ENCODE measurements at places on chromosomes 11 and 22.
A peak's percentile ranks its signal among the peaks of the same experiment; 100 is the strongest.

DNA sequence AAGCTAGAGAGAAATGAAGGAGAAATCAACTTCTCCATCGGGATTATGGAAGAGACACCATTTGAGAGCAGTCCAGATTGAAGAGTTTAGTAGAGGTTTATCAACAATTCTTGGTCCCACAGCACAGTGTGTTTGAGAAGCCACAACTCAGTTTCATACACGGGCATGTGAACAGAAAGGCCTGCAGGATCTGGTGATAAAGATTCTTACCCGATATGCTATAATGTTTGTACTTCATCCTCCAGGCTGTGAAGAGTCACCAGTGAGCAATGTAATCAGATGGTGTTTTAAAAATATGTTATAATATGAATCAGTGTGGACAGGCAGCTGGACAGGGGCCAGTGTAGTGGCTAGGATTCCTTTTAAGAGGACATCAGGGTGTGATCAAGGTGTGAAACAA lies 29.7 kb upstream of the VWA5A start:
- no peaks in the 10 kb centered on the region for H3K36me3 ChIP-seq
- no peak for DNase-seq
- no peaks in the 10 kb centered on the region for H3K4me1 ChIP-seq

DNA sequence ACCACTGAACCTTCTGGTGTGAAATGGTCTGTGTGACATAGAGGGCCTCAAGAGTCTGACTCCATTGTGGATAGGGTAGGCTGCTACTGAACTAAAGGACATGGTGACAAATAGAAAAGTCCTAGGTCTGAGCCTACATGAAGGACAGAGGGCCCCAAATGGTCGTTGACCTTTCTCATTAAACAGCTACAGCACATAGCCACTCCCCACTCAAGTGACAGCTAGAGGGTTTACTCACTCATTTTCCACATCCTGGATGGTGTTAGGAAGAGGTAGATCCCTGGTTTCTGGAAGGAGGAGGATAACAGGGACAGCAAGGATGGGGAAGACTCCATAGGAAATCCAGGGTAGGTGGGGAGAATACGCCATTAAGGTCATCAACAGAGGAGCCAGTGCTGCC lies 63.3 kb downstream of the SLC22A24 start:
- H3K4me3 ChIP-seq = no peak overlapping the region
- H3K4me1 ChIP-seq = no peaks in the 10 kb centered on the region
- H3K36me3 ChIP-seq = no peaks in the 10 kb centered on the region
- no peak for DNase-seq

- H3K27me3 ChIP-seq = peaks cover 34% of the 10 kb centered on the region
- no peak overlapping the region for H3K4me3 ChIP-seq
- H3K27ac ChIP-seq = no peak overlapping the region
- DNase-seq = no peak
- H3K4me1 ChIP-seq = peaks cover 2% of the 10 kb centered on the region
Observed at GRCh38 chr22:43384863-43385262, 27.0 kb upstream of the MPPED1 start.

DNA sequence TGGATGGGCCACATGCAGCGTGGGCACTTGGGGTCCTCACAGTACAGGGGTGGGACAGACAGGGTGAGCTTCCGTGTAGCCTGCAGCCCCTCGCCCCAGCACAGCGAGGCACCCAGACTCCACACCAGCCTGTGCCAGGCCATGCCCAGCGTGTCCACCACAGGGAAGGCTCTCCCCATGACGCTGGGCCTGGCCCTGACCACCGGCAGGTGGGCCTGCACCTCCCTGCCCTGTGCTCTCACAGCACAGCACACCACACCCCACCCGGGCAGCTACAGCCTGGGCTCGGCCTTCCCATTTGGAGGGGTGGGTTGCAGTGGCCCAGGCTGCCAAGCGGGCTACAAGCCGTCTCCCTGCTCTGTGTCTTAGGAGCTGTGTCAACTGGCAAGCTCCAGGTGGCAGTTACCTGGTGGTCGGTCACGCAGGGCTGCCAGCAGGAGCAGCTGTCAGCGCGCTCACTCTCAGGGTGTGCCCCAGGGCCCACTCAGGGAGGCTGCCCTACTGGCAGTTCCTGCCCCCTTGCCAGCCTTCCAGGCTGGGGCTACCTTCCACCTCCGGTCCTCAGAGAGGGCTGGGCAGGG lies 4.6 kb downstream of the MOB2 start:
- no peak for DNase-seq
- no peaks in the 10 kb centered on the region for H3K27me3 ChIP-seq
- H3K4me3 ChIP-seq = no peak overlapping the region

GRCh38 chr22:39364714-39365491 lies 15.1 kb downstream of the SYNGR1 start:
- no peaks in the 10 kb centered on the region for H3K27me3 ChIP-seq
- H3K36me3 ChIP-seq = peaks cover 5% of the 10 kb centered on the region
- DNase-seq = no peak
- no peak overlapping the region for H3K4me3 ChIP-seq

DNA sequence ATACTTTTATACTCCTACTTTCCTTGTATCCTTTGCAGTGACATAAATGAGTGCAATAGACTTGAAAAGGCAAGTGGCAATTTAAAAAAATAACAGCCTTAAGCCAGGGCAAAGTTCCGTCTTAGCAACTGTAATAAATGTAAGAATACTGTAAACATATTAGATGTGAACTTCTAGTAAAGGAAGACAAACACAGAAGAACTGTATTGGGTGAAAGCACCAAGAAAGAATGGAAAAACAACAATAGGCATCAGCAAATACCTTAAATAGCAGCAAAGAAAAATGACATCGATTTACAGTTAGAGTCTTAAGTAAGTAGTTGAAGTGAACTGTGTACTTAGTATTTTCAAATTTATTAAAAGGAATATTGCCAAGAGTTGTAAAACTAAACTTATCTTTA lies 75.5 kb upstream of the TP53AIP1 start:
- no peaks in the 10 kb centered on the region for H3K36me3 ChIP-seq
- H3K27me3 ChIP-seq = no peaks in the 10 kb centered on the region
- no peak for DNase-seq
- H3K27ac ChIP-seq = no peak overlapping the region
- no peaks in the 10 kb centered on the region for H3K4me1 ChIP-seq

GRCh38 chr11:17384002-17384511 lies 4.4 kb downstream of the KCNJ11 start:
- H3K4me1 ChIP-seq = peaks cover 2% of the 10 kb centered on the region
- H3K4me3 ChIP-seq = no peak overlapping the region
- no peaks in the 10 kb centered on the region for H3K36me3 ChIP-seq
- peak; percentile 91 for DNase-seq

- no peaks in the 10 kb centered on the region for H3K36me3 ChIP-seq
- no peak for DNase-seq
- H3K27ac ChIP-seq = peak overlapping the region; percentile 32
Observed at GRCh38 chr11:61679296-61679695, 895 bp upstream of the DAGLA start.

DNA sequence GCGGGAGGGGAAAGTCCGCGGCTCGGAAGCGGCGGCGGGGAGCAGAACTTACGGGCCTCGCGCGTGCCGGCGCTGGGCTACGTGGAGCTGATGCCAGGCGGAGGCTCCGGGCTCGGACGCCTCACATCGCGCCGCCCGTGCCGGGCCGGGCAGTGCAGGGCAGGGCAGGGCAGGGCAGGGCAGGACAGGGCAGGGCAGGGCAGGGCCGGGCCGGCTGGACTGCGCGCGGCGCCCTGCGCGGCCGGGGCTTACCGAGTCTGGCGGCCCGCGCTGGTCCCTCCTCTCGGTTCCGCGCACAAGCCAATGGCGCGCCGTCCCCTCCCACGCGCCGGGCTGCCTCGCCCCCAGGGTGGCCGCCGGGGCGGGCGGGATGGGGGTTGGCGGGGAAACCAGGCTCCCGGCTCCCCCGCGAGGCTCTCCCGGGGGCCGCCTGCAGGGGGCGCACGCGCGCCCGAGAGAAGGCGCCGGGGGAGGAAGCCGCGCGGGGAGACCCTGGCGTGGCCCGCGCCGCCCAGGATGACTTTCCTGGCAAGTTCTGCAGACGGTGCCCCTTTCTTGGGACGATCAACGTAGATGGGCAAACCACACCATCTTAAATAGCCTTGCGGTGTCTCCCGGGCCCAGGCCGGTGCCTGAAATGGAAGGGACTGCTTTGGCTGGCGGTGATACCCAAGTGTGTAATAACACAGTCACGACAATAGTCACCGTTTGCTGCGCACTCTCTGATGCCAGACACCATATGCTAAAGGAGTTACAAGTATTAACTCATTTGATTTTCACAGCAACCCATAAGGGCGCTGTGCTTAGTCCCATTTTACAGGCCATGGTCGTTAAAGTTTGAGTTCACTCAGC lies at the start of gene TP53I11:
TP53I11 (minus strand) TSS at position 259 of the 852 bp plus-strand sequence. CDS start 12,548 bp downstream, outside the sequence.
- peak within 1 kb of the TSS; percentile 79 for H3K4me3 ChIP-seq
- peak within 1 kb of the TSS; percentile 75 for H3K27ac ChIP-seq
- H3K36me3 ChIP-seq = no peaks in the 10 kb centered on the region
- peaks cover 45% of the 10 kb centered on the region for H3K4me1 ChIP-seq
- H3K27me3 ChIP-seq = no peaks in the 10 kb centered on the region
- peak; percentile 66 for DNase-seq

- no peak overlapping the region for H3K4me3 ChIP-seq
- no peak for DNase-seq
- no peaks in the 10 kb centered on the region for H3K27me3 ChIP-seq
- H3K4me1 ChIP-seq = no peaks in the 10 kb centered on the region
Observed at GRCh38 chr22:19844377-19845053, 10.2 kb downstream of the GNB1L start.

DNA sequence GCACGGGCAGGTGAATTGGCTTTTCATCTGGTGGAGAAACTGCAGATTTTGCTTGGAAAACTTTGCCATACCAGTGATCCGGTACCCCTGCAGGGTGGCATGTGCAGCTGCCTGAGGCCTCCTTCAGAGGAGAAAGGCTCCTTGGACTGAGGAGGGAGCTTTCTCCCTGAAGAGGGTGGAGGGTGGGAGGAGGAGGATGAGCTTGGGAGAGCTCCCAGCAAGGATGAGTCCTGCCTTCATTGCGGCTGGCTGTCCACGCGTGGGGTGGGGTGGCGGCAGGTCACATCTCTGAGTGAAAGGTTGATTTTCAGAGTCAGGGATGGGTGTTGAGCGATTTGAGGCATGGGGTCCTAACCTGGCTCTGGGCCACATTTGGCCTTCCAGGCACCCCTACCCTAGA lies 96.8 kb downstream of the GRAMD1B start:
- no peaks in the 10 kb centered on the region for H3K27me3 ChIP-seq
- no peak for DNase-seq
- no peaks in the 10 kb centered on the region for H3K36me3 ChIP-seq
- H3K27ac ChIP-seq = no peak overlapping the region
- H3K4me3 ChIP-seq = no peak overlapping the region

DNA sequence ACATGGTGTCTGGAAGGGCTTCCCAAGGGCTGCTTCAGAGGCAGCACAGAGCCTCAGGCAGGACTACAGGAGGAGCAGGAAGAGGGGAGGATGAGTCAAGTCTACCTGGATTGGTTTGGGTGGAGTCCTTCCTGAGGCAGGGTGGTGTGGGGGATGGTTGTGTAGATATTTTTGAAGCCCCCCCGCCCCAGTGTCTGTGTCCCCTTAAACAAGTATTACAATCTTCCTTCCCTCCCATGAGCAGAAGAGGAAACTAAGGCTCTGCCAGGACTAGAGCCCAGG lies 34.7 kb upstream of the FCHSD2 start:
- H3K27ac ChIP-seq = no peak overlapping the region
- no peak overlapping the region for H3K4me3 ChIP-seq

- no peak overlapping the region for H3K4me3 ChIP-seq
- no peaks in the 10 kb centered on the region for H3K27me3 ChIP-seq
- DNase-seq = no peak
Observed at GRCh38 chr22:30208631-30209603, 37.6 kb downstream of the LIF start.

DNA sequence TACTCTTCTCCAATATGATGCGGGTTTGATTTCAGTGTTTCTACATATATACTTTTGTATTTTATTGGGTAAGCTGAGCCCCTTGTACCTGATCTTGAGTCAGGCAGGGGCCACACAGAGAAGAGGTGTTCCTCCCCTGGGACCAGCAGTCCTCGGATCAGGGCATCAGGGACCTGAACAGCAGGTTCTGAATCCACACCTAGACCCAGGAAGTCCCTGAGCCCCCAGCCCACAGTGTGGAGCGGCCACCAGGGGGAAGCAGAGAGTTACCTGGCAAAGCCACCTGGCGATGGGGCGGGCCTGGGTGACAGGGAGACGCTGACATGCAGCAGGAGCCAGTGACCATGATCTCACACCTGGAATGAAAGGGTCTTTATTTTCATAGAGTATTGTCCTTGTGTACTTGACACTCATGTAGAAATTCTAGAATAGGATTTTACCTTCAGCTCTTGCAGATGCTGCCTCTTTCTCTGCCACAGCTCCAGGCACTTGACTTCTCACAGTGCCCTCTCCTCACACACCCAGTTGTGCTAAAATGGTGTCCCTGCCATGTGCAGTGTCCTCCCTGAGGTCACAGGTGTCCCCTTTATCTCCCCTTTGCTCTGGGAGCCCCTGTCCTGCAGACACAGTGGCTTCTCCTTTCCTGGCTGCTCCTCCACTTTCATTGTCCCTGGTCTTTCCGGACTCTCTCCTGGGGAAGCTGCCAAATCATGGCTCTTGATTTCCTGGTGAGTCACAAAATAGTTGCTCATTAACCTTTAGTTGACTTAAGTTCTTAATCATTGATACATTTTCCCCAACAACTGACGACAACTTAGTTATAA lies 48.5 kb downstream of the GGTLC2 start:
- H3K27me3 ChIP-seq = peaks cover 3% of the 10 kb centered on the region
- peak; percentile 33 for DNase-seq
- no peak overlapping the region for H3K4me3 ChIP-seq

DNA sequence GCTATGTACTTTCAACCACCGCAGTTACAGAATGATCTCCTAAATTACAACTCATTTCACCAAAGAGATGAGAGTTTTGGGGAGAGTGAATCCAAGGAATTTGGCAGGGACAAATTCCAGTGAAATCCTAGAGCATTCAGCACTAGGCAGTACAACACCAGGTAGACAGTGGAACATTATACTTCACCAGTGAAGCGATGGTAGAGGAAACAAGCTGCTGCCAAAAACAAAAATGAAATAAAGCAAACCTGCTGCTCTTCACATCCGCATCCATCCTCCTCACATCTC lies 16.9 kb downstream of the SMCO4 start:
- H3K4me3 ChIP-seq = no peak overlapping the region
- DNase-seq = no peak
- H3K36me3 ChIP-seq = no peaks in the 10 kb centered on the region
- H3K27ac ChIP-seq = no peak overlapping the region
- H3K27me3 ChIP-seq = no peaks in the 10 kb centered on the region
- H3K4me1 ChIP-seq = peaks cover 5% of the 10 kb centered on the region

DNA sequence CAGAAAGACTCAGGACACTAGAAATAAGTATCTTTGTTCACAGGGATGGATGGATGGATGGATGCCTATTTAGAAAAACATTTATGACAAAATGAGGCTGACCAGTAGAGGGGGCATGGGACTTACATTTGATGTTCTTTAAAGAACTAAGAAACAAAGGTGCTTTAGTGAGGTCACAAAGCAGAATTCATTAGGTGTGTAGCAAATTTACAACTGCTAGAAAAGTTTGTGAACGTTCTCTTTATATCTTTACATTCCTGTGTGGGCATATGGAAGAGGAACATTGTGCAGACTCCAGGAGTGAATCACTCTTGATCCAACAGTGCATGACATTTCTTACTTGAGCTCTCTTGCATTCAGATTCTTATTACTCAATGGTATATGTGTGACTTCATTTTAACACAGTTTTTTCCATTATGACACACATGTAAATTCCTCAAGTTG lies 15.8 kb upstream of the SIK2 start:
- no peaks in the 10 kb centered on the region for H3K4me1 ChIP-seq
- no peak overlapping the region for H3K4me3 ChIP-seq
- no peak overlapping the region for H3K27ac ChIP-seq
- no peak for DNase-seq
- no peaks in the 10 kb centered on the region for H3K36me3 ChIP-seq

GRCh38 chr11:103920449-103920848 lies 116.0 kb upstream of the DDI1 start:
- H3K4me3 ChIP-seq = no peak overlapping the region
- H3K27me3 ChIP-seq = no peaks in the 10 kb centered on the region
- H3K27ac ChIP-seq = no peak overlapping the region
- H3K36me3 ChIP-seq = no peaks in the 10 kb centered on the region
- no peak for DNase-seq
- H3K4me1 ChIP-seq = no peaks in the 10 kb centered on the region
